ENCODE measurements at places on chromosomes 11 and 22.
A peak's percentile ranks its signal among the peaks of the same experiment; 100 is the strongest.

- no peak for DNase-seq
These were observed 318.1 kb upstream of the B3GAT1 start for GRCh38 chr11:134730101-134730500.

DNA sequence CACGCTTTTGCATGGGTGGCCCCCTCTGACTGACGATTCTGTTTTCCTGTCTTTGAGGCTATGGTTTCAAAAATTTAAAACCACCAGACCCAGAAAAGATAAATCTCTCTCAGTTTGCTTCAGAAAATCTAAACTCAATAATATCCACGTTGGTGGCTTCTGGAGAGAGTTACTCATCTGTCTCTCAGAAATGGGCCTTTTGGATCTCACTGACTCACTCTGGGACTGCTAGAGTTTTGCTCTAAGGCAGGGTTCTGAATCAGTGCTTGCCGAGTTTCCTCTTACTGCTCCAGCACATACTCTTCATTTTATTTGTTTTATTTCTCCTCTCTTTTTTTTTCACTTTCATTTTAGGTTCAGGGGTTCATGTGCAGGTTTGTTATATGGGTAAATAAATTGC lies 305.7 kb downstream of the BLID start:
- no peak for DNase-seq

GRCh38 chr22:25966448-25966913 lies 202.8 kb upstream of the SEZ6L start:
- DNase-seq: no peak

GRCh38 chr22:35839841-35840301 lies 122.2 kb downstream of the APOL5 start:
- no peak for DNase-seq

GRCh38 chr11:115820026-115820425 lies 315.8 kb upstream of the CADM1 start:
- no peak for DNase-seq

- DNase-seq: peak; percentile 47
These were observed 4.0 kb downstream of the STIM1 start for GRCh38 chr11:3859373-3859881.

GRCh38 chr11:112315861-112316739 lies 55.4 kb upstream of the PLET1 start:
- no peak for DNase-seq

GRCh38 chr11:132096132-132096825 lies 725.9 kb downstream of the NTM start:
- no peak for DNase-seq

GRCh38 chr22:49157529-49158339 lies 669.9 kb downstream of the BRD1 start:
- no peak for DNase-seq

DNA sequence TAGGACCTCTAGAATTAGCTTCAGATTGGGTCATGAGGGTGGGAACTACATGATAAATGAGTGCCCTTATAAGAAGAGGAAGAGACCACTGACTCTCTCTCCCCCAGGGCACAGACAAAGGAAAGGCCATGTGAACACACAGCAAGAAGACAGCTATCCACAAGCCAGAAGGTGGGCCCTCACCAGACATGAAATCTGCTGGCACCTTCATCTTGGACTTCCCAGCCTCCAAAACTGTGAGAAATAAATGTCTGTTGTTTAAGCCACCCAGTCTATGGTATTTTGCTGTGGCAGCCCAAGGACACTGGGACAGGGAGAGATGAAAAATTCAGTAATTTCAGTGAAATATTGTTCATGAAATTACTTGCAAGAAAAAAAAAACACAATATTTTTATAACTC lies 5.9 kb downstream of the RBFOX2 start:
- no peak for DNase-seq

- no peak for DNase-seq
These were observed 8.2 kb downstream of the ATG2A start for GRCh38 chr11:64908766-64909165.

DNA sequence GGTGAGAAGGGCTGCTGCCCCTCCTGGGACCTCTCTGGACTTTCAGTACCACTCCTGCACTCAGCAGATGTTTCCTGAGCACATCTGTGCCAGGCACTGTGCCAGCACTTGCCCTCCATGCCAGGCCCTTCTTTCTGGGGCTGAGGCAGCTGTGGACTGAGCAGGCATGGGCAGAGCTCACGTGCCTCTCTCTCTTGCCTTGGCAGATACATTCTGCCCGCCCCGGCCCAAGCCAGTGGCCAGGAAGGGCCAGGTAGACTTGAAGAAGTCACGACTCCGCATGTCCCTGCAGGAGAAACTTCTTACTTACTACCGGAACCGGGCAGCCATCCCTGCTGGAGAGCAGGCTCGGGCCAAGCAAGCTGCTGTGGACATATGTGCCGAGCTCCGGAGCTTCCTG lies 8.3 kb upstream of the ATF4 start:
- no peak for DNase-seq
